Activated T-cell treated with anti-CD3 and anti-CD28 coated beads, Interleukin-2, amount 50 U/mL, for 1 hour (primary cell): ENCODE measurements at places on chromosomes 1 and 21.
A peak's percentile ranks its signal among the peaks of the same experiment; 100 is the strongest.

DNA sequence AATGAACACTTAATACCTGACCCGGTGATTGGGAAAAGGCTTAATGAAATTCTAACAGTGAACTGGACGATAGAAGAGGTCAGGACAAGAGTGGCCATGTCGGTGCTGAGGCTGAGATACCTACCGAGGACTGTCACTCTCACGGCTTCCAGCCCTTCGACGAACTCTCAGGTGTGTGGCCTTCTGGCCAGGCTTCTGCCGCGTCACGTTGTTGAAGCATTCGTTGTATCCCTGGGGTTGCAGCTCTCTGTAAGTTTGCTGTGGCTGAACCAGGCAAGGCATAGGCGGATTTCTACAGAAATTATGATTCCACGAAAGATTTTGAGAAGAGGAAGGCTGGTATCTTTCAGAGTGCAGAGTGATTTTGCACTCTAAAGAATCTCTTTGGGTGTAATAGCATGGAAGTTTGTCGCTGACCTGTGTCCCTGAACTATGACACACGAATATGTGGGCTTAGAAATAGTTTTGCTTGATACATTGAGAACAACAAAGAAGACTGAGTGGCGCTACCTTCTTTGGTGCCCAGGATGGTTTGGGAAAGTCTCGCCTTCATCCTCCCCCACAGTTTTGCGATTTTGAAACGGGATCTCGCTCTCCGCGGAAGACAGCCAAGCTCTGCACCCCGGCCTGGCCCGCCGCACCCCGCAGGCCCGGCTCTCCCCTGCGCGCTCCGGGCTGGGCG is 403 bp upstream of the EPHX4 start:
- DNase-seq: no peak

DNA sequence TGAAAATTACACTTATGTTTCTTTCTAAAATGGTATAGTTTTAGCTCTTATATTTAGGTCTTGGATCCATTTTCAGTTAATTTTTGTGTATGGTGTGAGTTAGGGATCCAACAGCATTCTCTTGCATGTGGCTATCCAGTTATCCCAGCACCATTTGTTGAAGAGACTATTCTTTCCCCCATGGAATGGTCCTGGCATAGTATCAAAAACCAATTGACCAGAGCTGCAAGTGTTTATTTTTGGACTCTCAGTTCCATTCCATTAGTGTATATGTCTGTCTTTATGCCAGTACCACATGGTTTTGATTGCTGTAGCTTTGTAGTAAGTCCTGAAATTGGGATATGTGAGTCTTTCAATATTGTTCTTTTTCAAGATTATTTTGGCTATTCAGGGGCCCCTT is 14.3 kb downstream of the TTLL10 start:
- DNase-seq: no peak

DNA sequence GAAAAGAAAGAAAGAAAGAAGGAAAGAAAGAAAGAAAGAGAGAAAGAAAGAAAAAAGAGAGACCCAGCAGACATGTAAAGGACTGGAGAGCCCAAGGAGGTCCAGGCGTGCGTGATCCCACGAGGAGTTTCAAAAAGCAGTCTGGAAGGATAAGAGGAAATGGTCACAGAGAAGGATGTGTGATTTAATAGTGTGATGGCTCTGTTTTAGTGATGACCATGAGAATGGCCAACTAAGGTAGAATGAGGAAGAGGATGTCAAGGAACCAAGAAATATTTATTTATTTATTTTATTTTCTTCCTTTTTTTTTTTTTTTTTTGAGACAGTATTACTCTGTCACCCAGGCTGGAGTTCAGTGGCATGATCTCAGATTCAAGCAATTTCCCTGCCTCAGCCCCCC is 25.5 kb downstream of the PTGS2 start:
- no peak for DNase-seq

- no peak for DNase-seq
Measured at GRCh38 chr1:43639976-43640794, 9.8 kb upstream of the KDM4A start.

GRCh38 chr21:31509194-31510017 is 150.1 kb upstream of the SOD1 start:
- DNase-seq: peak; percentile 71

DNA sequence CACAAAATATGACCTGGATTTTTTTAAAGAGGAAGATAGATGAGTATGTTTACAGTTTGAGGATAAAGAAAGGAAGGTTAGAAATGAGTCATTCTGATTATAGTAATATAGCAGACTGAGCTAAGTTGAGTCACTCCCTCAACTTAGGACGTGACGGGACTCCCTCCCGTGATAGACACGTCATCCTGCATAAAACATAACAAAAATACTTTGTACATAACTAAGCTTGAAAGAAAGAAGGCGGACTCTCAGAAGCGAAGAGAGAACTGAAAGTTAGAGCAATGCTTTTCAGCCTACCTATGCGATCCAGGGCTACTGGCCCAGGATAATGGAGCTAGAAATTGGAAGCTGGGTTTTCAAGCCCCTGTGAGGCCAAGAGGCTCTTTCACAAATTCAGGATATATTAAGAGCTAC is 53.0 kb upstream of the DESI2 start:
- DNase-seq: no peak

GRCh38 chr21:42590431-42591131 is 62.8 kb upstream of the PDE9A start:
- DNase-seq: no peak
